ENCODE measurements at places on chromosomes 4 and X. TPM values are rescaled to one million over a fixed set of nuclear protein-coding genes. Genes with fewer than 3 reads are reported as not detected.

Gene IRF2
- polyA plus RNA-seq, result 36.5 TPM

Gene EGFL6
- 0.72 TPM for polyA plus RNA-seq

Gene GPRASP2
- 1.1 TPM for polyA plus RNA-seq

Gene GPR143
- polyA plus RNA-seq, result 0.67 TPM

Gene FSTL5
- 0.19 TPM for polyA plus RNA-seq

Gene ABCG2
- 35.9 TPM for polyA plus RNA-seq

Gene CENPVL1
- 0.42 TPM for polyA plus RNA-seq

Gene ETDA
- not detected for polyA plus RNA-seq

Gene SPANXA1
- polyA plus RNA-seq, result not detected

Gene CTAG2
- polyA plus RNA-seq, result not detected

Gene APELA
- polyA plus RNA-seq, result not detected

Gene FGD1
- polyA plus RNA-seq, result 2.8 TPM

Gene ADGRA3
- 13.0 TPM for polyA plus RNA-seq

Gene FHIP1A
- 0.81 TPM for polyA plus RNA-seq
